Activated CD4-positive, alpha-beta memory T cell treated with anti-CD3 and anti-CD28 coated beads for 36 hours (primary cell): ENCODE measurements at places on chromosomes 12 and 14. TPM values are rescaled to one million over a fixed set of nuclear protein-coding genes. Genes with fewer than 3 reads are reported as not detected.
A peak's percentile ranks its signal among the peaks of the same experiment; 100 is the strongest.

GARIN6 gene
- total RNA-seq: not detected

CBX5 gene
- 132 TPM for total RNA-seq

KCNMB4 gene
- total RNA-seq: 1.5 TPM

BMP4 gene
- total RNA-seq: not detected

C12orf54 gene
- not detected for total RNA-seq

CLEC1B gene
- not detected for total RNA-seq

RIC8B gene
- 9.7 TPM for total RNA-seq

TAS2R7 gene
- not detected for total RNA-seq

EML5 gene
- 6.2 TPM for total RNA-seq

SIX1 gene
- total RNA-seq: not detected

TPH2 gene
- total RNA-seq: not detected

INSM2 gene
- not detected for total RNA-seq

SCN8A gene
- 0.51 TPM for total RNA-seq

RHEBL1 gene
- total RNA-seq: 15.6 TPM

ISCA2 gene
- 35.2 TPM for total RNA-seq

GRCh38 chr12:12735301-12735700, 18.1 kb downstream of the CDKN1B start:
- peaks cover 7% of the 10 kb centered on the region for H3K36me3 ChIP-seq
- H3K4me3 ChIP-seq: no peak overlapping the region
- H3K27ac ChIP-seq: peak overlapping the region; percentile 44

GRCh38 chr12:128055567-128055966, 211.4 kb upstream of the TMEM132C start:
- no peaks in the 10 kb centered on the region for H3K27me3 ChIP-seq
- no peak overlapping the region for H3K27ac ChIP-seq
- H3K36me3 ChIP-seq: no peaks in the 10 kb centered on the region
- no peak for DNase-seq

DNA sequence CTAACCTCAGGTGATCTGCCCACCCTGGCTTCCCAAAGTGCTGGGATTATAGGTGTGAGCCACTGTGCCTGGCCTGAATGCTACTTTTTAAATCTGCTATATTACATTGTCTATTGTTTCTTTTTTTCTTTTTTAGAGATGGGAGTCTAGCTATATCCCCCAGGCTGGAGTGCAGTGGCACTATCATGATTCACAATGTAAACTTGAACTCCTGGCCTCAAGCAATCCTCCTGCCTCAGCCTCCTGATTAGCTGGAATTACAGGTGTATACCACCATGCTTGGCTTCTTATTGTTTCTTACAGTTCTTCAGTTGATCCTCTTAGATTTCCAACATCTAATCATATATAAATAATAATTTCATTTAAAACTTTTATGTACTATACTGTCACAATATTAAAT, 15.3 kb upstream of the WDR20 start:
- no peak for DNase-seq
- no peak overlapping the region for H3K27ac ChIP-seq
- H3K4me3 ChIP-seq: no peak overlapping the region
- no peaks in the 10 kb centered on the region for H3K36me3 ChIP-seq

DNA sequence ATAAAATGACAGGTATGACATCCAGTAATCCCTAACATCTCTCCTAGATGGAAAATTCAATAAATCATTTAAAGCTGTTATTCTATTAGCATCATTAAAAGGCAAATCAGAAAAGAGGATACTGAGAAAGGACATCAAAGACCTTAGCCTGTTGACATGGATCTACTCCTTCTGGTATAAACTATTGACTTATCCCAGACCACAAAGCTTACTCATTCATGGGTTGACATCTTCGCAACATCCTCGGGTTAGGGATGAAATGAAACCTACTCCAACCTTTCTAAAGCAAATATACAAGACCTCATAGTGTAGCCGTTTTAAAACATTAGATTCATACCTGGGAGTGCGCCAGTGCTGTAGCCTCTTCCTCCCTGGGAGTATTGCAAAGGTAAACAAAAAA, 191.5 kb upstream of the BTG1 start:
- no peak overlapping the region for H3K4me3 ChIP-seq
- peaks cover 27% of the 10 kb centered on the region for H3K4me1 ChIP-seq

DNA sequence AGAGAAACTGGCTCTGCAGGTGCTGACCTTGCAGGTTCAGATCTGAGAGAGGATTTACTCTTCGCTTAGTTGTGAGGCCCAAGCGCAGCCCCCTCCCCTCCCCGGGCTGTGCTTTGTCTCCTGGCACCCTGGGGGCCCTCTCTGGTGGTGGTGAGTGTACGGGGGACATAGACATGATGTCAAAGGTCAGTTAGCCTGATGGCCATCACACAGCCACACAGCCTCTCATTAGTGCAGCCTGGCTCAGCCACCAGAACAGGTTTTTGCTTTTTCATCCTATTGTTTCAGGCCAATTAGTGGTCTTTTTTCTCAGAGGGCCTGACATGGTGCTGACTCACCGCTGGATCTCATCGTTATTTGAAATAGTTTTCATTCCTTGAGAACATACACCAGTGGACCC, 437.9 kb downstream of the AACS start:
- DNase-seq: no peak
- H3K4me1 ChIP-seq: no peaks in the 10 kb centered on the region
- no peak overlapping the region for H3K27ac ChIP-seq
- no peaks in the 10 kb centered on the region for H3K27me3 ChIP-seq
- no peaks in the 10 kb centered on the region for H3K36me3 ChIP-seq

- peaks cover 71% of the 10 kb centered on the region for H3K36me3 ChIP-seq
- peak overlapping the region; percentile 89 for H3K4me3 ChIP-seq
- no peaks in the 10 kb centered on the region for H3K27me3 ChIP-seq
- DNase-seq: peak; percentile 89
- peak overlapping the region; percentile 99 for H3K27ac ChIP-seq
- peaks cover 42% of the 10 kb centered on the region for H3K4me1 ChIP-seq
Measured at GRCh38 chr14:68790644-68791077, 2.2 kb downstream of the ZFP36L1 start.

GRCh38 chr12:19382111-19382526, 57.2 kb upstream of the AEBP2 start:
- H3K36me3 ChIP-seq: no peaks in the 10 kb centered on the region
- H3K27ac ChIP-seq: peak overlapping the region; percentile 18
- H3K4me3 ChIP-seq: no peak overlapping the region
- peaks cover 16% of the 10 kb centered on the region for H3K4me1 ChIP-seq

- H3K27ac ChIP-seq: no peak overlapping the region
- H3K4me1 ChIP-seq: no peaks in the 10 kb centered on the region
- H3K27me3 ChIP-seq: no peaks in the 10 kb centered on the region
- H3K36me3 ChIP-seq: no peaks in the 10 kb centered on the region
- no peak for DNase-seq
Measured at GRCh38 chr12:13028825-13029570, 15.2 kb upstream of the FAM234B start.

DNA sequence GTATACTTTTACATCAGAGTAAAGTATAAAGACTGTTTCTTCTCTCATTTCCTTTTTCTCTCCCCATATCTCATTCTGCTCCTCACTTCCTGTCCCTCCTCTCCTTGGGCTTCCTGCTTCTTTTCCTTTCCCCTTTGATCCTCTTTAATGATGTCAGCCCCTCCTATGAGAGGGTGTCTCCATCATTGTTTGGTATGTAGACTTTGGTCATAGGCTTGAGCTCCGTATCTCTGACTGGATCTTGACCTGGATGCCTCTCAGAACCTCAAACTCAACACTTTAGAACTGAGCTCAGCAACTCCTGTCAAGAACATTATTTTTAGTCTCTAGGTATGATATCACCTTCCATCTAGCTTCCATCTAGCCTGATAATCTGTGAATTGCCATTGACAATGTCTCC, 50.3 kb downstream of the AKAP6 start:
- no peak overlapping the region for H3K27ac ChIP-seq
- no peaks in the 10 kb centered on the region for H3K27me3 ChIP-seq
- no peaks in the 10 kb centered on the region for H3K36me3 ChIP-seq
- H3K4me1 ChIP-seq: peaks cover 6% of the 10 kb centered on the region

DNA sequence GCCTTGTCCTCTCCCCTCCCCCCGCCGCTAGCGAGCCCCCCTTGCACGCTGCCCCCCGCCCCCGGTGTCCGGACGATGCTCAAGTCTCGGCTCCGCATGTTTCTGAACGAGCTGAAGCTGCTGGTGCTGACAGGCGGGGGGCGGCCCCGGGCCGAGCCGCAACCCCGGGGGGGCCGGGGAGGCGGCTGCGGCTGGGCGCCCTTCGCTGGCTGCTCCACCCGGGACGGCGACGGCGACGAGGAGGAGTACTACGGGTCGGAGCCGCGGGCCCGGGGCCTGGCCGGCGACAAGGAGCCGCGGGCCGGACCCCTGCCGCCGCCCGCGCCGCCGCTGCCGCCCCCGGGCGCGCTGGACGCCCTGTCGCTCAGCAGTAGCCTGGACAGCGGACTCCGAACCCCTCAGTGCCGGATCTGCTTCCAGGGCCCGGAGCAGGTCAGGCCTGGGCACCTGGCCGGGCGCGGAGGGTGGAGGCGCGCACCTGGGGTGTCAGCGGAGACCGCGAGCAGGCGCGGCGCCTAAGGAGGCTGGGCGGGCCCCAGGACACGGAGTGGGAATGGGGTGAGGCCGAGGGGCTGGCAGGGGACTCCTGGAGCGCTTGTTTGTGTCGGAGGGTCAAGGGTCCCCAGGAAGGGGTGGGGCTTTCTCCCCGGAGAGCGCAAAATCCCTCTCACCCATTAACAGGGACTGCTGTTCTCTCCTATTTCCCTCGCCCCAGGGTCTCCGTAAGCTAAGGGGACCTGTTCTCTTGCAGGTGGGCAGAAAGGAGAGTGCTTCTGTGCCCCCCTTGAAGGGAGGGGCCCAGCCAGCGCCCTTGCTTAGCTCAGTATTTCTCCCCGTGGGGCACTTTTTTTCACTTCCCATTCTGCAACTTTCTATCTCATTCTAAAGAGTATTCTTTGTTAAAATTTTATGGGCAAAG, 810 bp downstream of the MARCHF9 start:
- peak; percentile 44 for DNase-seq
- peak overlapping the region; percentile 79 for H3K4me3 ChIP-seq
- H3K27ac ChIP-seq: peak overlapping the region; percentile 50
- no peaks in the 10 kb centered on the region for H3K27me3 ChIP-seq

DNA sequence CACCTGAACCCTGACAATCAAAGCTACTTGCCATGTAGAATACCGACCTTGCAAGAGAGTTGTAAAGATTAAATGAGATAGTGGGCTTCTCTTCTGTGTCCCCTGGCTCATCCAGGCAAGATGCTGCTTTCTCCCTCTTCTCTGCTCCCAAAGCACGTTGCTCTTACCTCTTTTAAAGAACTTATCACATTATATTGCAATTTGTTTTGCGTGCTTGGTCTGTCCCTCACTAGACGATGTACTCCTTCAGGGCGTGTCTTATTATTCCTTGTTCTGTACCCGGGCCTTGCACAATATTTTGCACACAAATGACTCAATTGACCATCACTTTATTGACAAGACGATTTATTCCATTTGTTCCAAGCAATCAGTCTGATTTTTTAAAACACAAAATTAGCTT, 3.3 kb downstream of the DCN start:
- no peak overlapping the region for H3K4me3 ChIP-seq
- H3K27me3 ChIP-seq: no peaks in the 10 kb centered on the region
- no peaks in the 10 kb centered on the region for H3K4me1 ChIP-seq
- H3K36me3 ChIP-seq: no peaks in the 10 kb centered on the region

DNA sequence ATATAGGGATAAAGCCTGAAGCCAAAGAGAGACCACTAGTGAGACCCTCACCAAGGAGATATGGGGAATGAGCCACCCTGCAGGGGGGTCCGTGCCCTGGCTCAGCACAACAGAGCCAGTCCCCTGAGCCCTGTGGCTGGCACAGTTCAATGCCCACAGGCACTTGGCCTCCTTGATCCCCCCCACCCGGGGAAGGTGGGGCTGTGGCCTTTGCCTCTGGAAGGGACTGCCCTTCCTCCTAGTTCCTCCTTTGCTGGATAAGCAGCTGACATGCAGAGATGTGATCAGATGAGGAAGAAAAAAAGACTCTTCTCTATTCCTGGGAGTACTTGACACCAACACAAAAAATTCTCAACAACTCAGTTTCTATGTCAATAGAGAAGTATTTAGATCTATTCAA, 19.9 kb downstream of the TTC7B start:
- DNase-seq: no peak
- H3K4me3 ChIP-seq: no peak overlapping the region
- no peak overlapping the region for H3K27ac ChIP-seq

DNA sequence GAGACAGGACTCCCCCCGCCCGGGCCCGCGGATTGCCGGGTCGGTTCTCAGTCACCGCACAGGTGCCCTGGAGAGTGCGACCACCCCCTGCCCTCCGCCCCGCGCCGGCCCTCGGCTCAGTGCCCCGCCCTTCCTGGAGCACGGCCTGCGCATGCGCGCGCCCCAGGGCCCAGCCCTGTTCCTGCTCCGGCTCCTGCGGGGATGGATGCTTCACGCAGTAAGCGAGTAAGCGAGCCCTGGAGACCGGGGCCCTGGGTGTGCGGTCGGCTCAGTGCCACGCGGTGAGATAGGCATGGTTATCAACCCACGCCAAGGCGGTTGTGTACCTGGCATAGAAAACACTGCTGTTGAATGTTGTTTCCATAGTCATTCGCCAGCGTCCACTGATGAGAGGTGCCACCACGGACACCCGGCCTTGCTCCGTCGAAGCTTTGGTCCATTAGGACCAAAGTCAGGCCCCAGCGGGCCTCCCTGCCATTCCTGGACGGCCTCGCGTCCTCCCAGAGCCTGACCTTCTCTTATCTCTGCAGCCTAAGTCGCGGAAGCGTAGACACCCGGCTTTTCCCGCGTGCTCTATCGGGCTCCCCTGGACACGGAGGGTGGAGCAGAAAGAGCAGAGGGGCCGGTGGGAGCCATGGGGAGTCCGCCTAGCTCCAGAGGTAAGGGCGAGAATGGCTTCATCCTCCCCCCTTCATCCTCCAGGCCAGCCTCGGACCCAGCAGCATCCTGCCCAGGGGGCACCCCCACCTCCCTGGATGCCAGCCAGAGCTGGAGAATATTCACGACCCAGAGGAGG, 90.6 kb downstream of the PAPOLA start:
- DNase-seq: peak; percentile 75
- H3K27ac ChIP-seq: no peak overlapping the region
- H3K36me3 ChIP-seq: no peaks in the 10 kb centered on the region
- H3K27me3 ChIP-seq: peaks cover 3% of the 10 kb centered on the region
- H3K4me1 ChIP-seq: peaks cover 8% of the 10 kb centered on the region

DNA sequence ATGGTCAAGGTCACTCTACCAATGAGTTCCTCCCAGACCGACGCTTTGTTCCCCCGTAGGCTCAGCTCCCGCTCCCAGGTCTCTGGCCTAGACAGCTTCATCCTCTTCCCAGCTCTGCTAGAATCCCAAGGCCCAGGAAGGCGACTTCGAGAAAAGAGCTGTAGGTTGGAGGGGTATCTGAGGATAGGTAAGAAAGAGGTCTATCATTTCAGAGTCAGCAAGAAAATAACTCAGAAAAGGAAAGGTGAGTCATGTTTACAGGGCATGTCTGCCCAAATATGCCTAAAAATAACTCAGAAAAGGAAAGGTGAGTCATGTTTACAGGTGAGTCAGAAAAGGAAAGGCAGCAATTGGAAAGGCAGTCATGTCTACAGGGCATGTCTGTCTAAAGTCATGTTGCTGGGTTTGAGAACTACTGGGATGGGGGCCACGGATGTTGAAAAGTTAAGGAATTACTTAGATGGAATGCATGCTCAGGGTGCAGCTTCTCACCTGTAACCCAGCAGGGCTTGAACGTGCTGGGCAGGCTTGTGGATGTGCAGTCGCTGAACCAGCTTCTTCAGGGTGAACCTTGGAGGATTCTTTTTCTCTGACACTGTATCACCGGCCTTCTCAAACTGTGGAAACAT, 12.2 kb downstream of the TEP1 start:
- H3K4me1 ChIP-seq: peaks cover 30% of the 10 kb centered on the region
- peak overlapping the region; percentile 52 for H3K4me3 ChIP-seq
- H3K36me3 ChIP-seq: peaks cover 50% of the 10 kb centered on the region
- peak; percentile 43 for DNase-seq
